Activated CD4-positive, alpha-beta T cell treated with anti-CD3 and anti-CD28 coated beads, Interleukin-2, Interleukin-4, amounts not matched to agents 100 ng/mL and 50 ng/mL, durations not matched to agents 16 hours and 8 hours (primary cell): ENCODE measurements at places on chromosomes 2 and 18.

GRCh38 chr18:33232318-33232626, 208.2 kb downstream of the CCDC178 start:
- DNase-seq, result no peak

- DNase-seq, result no peak
Measured at GRCh38 chr2:21757805-21758430, 634.1 kb downstream of the TDRD15 start.

- DNase-seq, result no peak
Measured at GRCh38 chr2:120763508-120763907, 27.8 kb downstream of the GLI2 start.

GRCh38 chr2:164242409-164242808, 378.9 kb downstream of the GRB14 start:
- no peak for DNase-seq

DNA sequence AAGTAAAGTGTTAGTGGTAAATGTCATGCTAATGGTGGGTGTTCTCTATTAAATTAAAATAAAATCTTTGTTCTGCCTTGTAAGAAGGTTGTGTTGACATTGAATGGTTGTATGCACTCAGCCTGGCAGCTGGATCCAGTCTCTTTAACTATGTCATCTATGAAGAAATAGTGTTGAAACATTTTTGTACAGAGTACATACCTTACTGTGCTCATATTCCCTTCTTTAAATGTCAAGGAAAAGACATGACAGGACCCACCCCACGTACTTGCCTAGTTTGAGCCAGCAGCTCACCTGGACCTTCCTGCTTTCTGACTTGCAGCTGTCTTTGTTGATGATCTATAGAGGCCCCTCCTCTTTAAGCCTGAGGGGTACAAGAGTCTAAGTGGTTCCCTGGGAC, 85.6 kb upstream of the ST3GAL5 start:
- no peak for DNase-seq

DNA sequence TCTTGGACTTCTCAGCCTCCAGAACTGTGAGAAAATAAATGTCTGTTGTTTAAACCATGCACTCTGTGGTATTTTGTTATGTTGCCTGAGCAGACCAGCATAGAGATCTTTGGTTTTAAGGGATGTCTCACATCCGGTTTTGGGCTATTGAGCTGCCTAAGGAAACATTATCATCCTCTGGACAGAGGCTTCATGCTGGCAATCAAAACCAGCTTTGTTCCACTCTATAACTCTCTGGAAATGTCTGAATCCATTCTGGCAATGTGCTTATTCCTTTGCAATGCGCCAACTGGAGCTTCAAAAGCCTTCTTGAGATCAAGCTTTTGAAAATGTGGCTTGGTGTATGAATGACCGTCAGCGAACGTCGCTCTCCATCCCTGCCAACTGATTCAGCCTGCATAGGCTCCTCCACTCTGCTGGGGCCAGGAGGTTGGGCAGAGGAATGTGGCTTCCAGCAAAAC, 183.6 kb upstream of the MGAT5 start:
- no peak for DNase-seq
